ENCODE measurements at places on chromosomes 3 and 15. TPM values are rescaled to one million over a fixed set of nuclear protein-coding genes. Genes with fewer than 3 reads are reported as not detected.

The DCLK3 gene
- not detected for total RNA-seq

The TGM4 gene
- total RNA-seq: not detected

The CXCR6 gene
- not detected for total RNA-seq

The SLC27A2 gene
- 24.4 TPM for total RNA-seq

The TMEM108 gene
- 9.9 TPM for total RNA-seq

The HCLS1 gene
- total RNA-seq: 22.0 TPM

The SERPINI2 gene
- total RNA-seq: 0.13 TPM

The ADGRG7 gene
- not detected for total RNA-seq

The TM4SF18 gene
- not detected for total RNA-seq

The BNC1 gene
- total RNA-seq: not detected

- H3K36me3 ChIP-seq: no peaks in the 10 kb centered on the region
- H3K27me3 ChIP-seq: no peaks in the 10 kb centered on the region
- H3K4me3 ChIP-seq: no peak overlapping the region
- H3K4me1 ChIP-seq: no peaks in the 10 kb centered on the region
Measured at GRCh38 chr3:59809710-59810444, 760.1 kb upstream of the CFAP20DC start.

GRCh38 chr3:17664923-17665322, 77.5 kb downstream of the TBC1D5 start:
- H3K4me1 ChIP-seq: no peaks in the 10 kb centered on the region
- H3K27ac ChIP-seq: no peak overlapping the region

GRCh38 chr3:129577925-129578786, 28.3 kb downstream of the PLXND1 start:
- H3K4me3 ChIP-seq: no peak overlapping the region
- H3K27ac ChIP-seq: peak overlapping the region; percentile 60
- no peaks in the 10 kb centered on the region for H3K27me3 ChIP-seq
- H3K36me3 ChIP-seq: peaks cover 3% of the 10 kb centered on the region
- peaks cover 9% of the 10 kb centered on the region for H3K4me1 ChIP-seq

GRCh38 chr15:40065166-40065565, 26.2 kb upstream of the SRP14 start:
- no peaks in the 10 kb centered on the region for H3K36me3 ChIP-seq
- H3K4me1 ChIP-seq: no peaks in the 10 kb centered on the region
- no peak for DNase-seq
- H3K27ac ChIP-seq: no peak overlapping the region
- H3K4me3 ChIP-seq: no peak overlapping the region
- H3K27me3 ChIP-seq: no peaks in the 10 kb centered on the region

GRCh38 chr3:10155123-10155472, 9.6 kb upstream of the IRAK2 start:
- no peaks in the 10 kb centered on the region for H3K4me1 ChIP-seq
- no peak overlapping the region for H3K27ac ChIP-seq
- H3K27me3 ChIP-seq: no peaks in the 10 kb centered on the region
- H3K4me3 ChIP-seq: no peak overlapping the region
- DNase-seq: no peak

- no peaks in the 10 kb centered on the region for H3K36me3 ChIP-seq
- no peak overlapping the region for H3K4me3 ChIP-seq
- DNase-seq: peak; percentile 64
- H3K27ac ChIP-seq: no peak overlapping the region
- H3K4me1 ChIP-seq: no peaks in the 10 kb centered on the region
Measured at GRCh38 chr15:95291898-95292472, 1038.5 kb upstream of the NR2F2 start.

DNA sequence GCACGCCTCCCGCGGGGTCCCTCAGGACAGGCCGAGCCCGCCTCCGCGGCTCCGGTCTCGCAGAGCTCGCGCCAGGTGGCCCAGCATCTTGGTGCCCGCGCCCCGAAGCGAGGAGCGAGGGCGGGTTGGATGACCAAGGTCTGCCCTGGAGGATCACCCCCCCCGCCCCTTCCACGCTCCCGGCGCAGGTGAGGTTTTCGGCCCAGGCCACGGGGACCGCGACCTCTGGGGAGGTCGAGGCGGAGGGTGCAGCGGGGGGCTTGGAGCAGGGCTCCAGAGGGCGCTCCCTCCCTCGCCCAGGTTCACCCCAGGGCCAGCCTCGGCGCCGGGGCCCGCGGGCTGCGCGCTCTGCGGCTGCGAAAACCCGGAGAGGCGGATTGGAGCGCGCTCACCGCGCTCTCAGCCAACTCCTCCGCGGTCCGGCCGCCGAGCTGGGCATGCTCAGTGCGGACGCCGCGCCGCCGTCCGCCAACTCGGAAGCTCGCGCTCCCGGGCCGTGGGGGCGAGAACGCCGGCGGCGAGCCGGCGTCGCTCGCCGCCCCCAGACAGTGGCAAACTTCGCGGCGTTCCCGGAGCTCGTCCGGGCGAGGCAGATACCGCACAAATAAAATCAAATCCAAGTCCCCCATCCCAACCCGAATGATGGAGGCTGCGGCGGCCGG, at the start of gene MED12L:
Gene MED12L (plus strand): TSS at position 438 of the 662 bp plus-strand sequence. CDS start 1,263 bp downstream, outside the sequence.
- peaks cover 20% of the 10 kb centered on the region for H3K4me1 ChIP-seq
- DNase-seq: peak; percentile 38
- no peak within 1 kb of the TSS for H3K4me3 ChIP-seq

DNA sequence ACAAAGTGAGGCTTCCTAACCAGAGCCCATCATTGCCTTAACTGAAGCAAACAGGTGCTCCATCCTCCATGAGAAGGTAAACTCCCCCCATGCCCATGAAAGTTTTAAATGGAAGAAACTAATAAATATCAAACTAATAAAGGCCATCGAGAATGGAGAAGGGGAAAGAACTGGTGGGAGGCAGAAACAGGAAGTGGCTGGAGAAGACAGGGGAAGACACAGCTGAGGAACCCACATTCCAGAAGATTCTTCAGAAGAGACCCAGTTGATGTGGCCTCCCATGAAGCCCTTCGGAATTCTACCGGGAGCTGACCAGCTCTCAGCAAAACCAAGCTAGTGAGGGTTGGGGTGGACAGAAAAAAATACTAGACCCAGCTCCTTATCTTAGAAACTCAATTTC, 41.6 kb downstream of the SH3BP5 start:
- no peaks in the 10 kb centered on the region for H3K36me3 ChIP-seq
- no peak for DNase-seq
- H3K27ac ChIP-seq: no peak overlapping the region
- no peaks in the 10 kb centered on the region for H3K27me3 ChIP-seq

- H3K27ac ChIP-seq: no peak overlapping the region
- no peaks in the 10 kb centered on the region for H3K4me1 ChIP-seq
- no peak overlapping the region for H3K4me3 ChIP-seq
- no peak for DNase-seq
- no peaks in the 10 kb centered on the region for H3K36me3 ChIP-seq
Measured at GRCh38 chr3:157819270-157820156, 286.7 kb downstream of the SHOX2 start.

GRCh38 chr3:194328053-194328657, 23.0 kb downstream of the CPN2 start:
- peaks cover 45% of the 10 kb centered on the region for H3K4me1 ChIP-seq
- no peak overlapping the region for H3K4me3 ChIP-seq
- H3K27ac ChIP-seq: no peak overlapping the region

DNA sequence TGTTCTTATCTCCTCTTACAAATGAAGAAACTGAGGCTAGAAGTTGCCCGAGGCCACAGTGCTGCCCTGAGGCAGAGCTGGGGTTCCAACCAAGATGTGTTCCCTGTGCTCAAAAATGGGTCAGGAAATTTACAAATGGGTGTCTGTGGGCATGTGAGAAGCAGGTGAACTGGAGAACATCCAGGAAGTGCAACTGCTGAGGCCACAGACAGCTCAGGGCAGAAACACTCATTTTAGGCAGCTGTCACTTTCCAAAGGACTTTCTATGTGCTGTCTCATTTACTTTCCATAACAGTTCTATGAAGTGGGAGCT, 47.2 kb upstream of the ATP2B2 start:
- peaks cover 25% of the 10 kb centered on the region for H3K27me3 ChIP-seq
- no peak overlapping the region for H3K4me3 ChIP-seq
- DNase-seq: no peak
- no peaks in the 10 kb centered on the region for H3K4me1 ChIP-seq
- no peak overlapping the region for H3K27ac ChIP-seq

DNA sequence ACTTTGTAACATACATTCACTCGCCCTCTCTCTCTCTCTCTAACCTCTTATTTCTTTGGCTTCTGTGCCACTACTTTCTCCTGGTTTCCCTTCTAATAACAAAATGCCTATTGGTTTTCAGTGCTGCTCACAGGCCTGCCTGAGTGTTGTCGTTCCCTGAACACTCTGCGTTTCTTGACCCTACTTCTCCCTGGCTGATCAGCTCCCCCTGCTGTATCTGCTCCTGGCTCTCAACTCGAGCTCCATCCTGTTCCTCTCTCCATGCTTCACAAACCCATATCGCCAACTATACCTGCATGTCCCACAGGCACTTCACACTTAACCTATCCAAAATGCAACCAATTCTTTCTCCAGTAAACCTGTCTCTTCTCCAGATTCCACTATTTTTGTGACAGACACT, 111.4 kb downstream of the OPA1 start:
- no peak overlapping the region for H3K4me3 ChIP-seq
- peak; percentile 16 for DNase-seq
- H3K27ac ChIP-seq: no peak overlapping the region
- H3K36me3 ChIP-seq: peaks cover 11% of the 10 kb centered on the region
- H3K4me1 ChIP-seq: no peaks in the 10 kb centered on the region
- H3K27me3 ChIP-seq: no peaks in the 10 kb centered on the region

DNA sequence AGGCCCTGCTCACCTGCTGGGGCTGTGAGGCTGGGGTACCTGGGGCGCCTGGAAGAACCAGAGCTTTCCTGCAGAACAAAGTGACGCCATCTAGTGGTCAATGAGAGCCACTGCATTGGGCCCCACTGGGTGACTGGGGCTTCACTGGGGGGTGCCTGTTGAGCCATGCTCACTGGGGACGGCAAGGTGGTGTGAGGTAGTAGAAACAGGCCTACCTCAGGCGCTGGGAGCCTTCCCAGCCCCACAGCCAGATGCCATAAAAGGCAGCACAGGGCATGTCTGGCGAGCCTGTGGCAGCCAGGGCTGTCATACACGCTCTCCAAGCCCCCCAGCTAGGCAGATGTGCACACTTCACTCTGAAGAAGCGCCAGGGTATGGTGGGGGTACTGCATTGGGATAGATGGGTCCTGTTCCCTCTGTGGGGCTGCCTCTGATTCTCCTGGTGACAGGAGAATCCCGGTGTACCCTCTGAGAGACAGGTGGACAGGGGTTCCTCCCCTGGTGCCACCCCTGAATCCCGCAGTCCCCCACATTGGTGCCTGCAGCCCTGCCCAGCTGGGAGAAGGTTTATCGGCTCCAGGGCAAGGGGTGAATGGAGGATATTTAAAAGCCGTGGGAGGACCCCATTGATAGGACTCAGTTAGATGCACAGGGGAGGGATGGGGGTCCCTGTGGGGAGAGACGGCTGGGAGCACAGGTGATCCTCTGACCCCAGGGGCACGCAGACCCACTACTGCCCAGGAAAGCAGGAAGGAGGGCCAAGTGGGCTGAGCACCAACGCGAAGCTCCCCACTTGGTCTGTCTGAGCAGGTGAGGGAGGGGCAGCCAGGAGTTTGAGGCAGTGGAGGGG, 178.8 kb downstream of the NSMCE3 start:
- peaks cover 3% of the 10 kb centered on the region for H3K36me3 ChIP-seq
- H3K27me3 ChIP-seq: no peaks in the 10 kb centered on the region
- peak; percentile 76 for DNase-seq
- no peak overlapping the region for H3K27ac ChIP-seq
- peaks cover 10% of the 10 kb centered on the region for H3K4me1 ChIP-seq

- H3K36me3 ChIP-seq: no peaks in the 10 kb centered on the region
- no peak overlapping the region for H3K4me3 ChIP-seq
- no peaks in the 10 kb centered on the region for H3K27me3 ChIP-seq
- H3K27ac ChIP-seq: no peak overlapping the region
- no peaks in the 10 kb centered on the region for H3K4me1 ChIP-seq
Measured at GRCh38 chr3:157914882-157915281, 191.3 kb downstream of the SHOX2 start.

DNA sequence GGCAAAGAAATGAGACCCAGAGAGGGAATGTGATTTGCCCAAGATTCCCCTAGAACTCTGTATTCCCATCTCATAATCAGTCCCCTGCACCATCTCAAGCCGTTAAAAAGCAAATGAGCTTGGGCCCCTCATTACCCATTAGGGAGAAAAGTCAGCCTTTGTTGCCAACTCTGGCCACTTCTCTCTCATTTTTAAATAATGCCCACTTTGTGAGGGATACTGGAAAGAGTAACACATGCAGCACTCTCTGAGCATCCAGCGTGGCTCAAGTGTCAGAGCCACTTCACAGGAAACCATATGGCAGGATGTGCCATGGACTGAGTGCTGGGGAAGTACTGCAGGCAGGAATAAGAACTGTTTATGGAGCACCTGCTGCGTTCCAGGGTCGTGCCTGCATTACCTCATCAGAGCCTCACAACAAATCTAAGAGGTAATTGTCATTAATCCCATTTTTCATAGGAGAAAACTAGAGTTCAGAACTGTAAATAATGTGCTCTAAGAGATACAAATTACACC, 49.8 kb upstream of the SLC6A1 start:
- H3K36me3 ChIP-seq: no peaks in the 10 kb centered on the region
- no peaks in the 10 kb centered on the region for H3K4me1 ChIP-seq
- no peak overlapping the region for H3K4me3 ChIP-seq
- no peak overlapping the region for H3K27ac ChIP-seq
- H3K27me3 ChIP-seq: peaks cover 9% of the 10 kb centered on the region

DNA sequence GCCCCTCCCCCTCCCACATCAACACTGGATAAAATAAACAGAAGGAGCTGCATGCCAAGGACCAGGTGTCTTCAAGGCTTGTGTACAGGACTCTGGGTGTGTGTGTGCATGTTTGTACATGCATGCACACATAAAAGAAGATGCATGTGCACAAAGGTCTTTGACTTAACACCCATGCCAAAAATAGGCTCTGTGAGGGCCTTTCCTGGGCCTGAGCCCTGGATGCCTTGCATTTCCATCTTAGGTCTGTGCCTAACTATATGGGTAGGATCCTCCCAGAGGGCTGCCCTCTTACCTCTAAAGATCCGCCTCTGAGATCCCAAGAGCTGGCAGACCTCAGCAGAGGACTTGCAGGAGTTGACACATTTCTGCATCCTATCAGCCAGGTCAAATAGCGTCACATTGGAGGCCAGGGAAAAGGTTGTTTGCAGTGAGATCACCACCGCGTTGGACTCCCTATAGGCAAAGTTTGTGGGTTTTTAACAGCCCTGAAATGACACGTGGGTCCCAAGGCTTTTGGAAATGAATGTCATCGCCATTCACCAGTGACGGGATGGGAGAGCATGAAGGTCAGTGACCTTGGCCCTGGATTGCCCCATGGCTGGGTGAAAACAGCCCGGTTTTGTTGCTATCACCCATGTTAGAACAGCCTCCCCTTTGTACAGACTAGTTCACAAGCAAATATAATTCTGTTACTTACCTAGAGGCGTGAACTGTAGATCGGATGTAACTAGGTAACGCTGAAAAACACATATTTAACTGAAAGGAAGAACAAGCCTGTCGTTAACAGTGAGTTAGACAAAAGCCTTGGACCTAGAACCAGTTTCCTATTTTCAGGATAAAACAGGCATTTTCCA, 54.0 kb downstream of the HEG1 start:
- H3K27me3 ChIP-seq: peaks cover 40% of the 10 kb centered on the region
- no peaks in the 10 kb centered on the region for H3K4me1 ChIP-seq
- no peak overlapping the region for H3K4me3 ChIP-seq
- no peaks in the 10 kb centered on the region for H3K36me3 ChIP-seq
- no peak for DNase-seq
